ENCODE measurements at places on chromosomes 7 and 10. TPM values are rescaled to one million over a fixed set of nuclear protein-coding genes. Genes with fewer than 3 reads are reported as not detected.

DNA sequence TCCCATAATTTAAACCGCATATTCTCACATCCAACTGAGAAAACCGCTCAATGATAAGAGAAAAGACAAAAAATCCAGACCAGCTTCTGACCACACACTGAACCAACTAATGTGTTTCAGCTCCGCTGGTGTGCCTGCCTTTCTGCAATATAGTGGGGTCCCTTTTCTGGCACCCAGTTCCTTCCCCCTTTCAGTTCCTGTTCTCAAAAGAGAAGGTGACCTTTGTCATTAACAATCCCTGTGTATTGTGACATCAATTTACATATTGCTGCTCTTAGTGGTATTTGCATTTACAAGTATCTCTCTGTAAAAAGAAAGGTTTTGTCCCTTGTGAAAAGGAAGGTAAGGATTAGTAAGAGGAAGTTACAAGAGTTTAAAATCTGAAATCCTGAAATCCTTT is 1.4 kb downstream of the PPP1R17 start:
- DNase-seq: no peak

- no peak for DNase-seq
Observed at GRCh38 chr10:78579995-78580394, 488.8 kb upstream of the ZMIZ1 start.

- no peak for DNase-seq
Observed at GRCh38 chr10:126924915-126925300, 19.7 kb downstream of the DOCK1 start.

DNA sequence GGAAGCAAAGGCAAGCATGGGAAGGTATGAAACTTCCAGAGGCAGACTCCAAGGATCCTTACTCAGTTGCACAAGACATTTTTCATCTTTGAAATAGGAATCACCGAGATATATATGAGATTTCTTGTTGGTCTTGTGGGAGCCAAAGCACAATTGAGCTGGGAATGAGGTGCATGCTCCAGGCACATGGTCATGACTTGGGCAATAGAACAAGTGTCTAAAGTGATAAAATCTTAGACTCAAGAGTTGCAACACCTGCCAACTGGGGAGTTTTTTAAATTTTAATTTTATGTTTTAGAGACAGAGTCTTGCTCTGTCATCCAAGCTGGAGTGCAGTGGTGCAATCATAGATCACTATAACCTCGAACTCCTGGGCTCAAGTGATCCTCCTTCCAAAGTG is 169.5 kb upstream of the ADCY1 start:
- no peak for DNase-seq

The IL15RA gene
- total RNA-seq: 23.5 TPM
